Activated naive CD4-positive, alpha-beta T cell treated with anti-CD3 and anti-CD28 coated beads for 36 hours (primary cell): ENCODE measurements at places on chromosomes 16 and 17. TPM values are rescaled to one million over a fixed set of nuclear protein-coding genes. Genes with fewer than 3 reads are reported as not detected.

- DNase-seq: no peak
These were observed 138.8 kb downstream of the XYLT1 start for GRCh38 chr16:17331991-17332390.

DNA sequence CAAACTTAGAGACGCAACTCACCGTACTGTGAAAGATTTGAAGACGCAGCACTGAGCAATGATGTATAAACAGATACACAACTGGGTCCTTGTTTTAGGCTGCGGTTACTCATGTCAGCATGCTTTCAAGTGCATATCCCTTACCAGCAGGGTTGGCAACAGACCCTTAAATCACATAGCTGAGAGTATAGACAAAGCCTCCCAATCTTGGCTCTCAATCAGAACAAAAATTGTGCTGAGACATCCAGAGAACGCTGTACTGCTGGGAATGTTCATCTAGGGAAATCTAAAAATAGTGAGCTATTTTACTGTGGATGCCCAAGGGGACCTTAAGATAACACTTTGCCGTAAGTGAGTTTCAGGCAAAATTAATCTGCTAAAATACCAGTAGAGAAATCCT is 84.4 kb upstream of the NUDT7 start:
- DNase-seq: no peak

SDR42E2 gene
- total RNA-seq: 0.15 TPM

DPEP1 gene
- total RNA-seq: not detected

SLC5A11 gene
- not detected for total RNA-seq
